ENCODE measurements at places on chromosomes 3 and 15. TPM values are rescaled to one million over a fixed set of nuclear protein-coding genes. Genes with fewer than 3 reads are reported as not detected.

Gene TGM4
- total RNA-seq, result not detected

Gene ITPKA
- 1.7 TPM for total RNA-seq

Gene MESP2
- 0.25 TPM for total RNA-seq

Gene GOLGA8G
- not detected for total RNA-seq

Gene KNL1
- 10.8 TPM for total RNA-seq

Gene CYP8B1
- total RNA-seq, result not detected

Gene ADAMTS17
- total RNA-seq, result 15.2 TPM

Gene SEMA3F
- total RNA-seq, result 8.7 TPM

Gene SPATA12
- total RNA-seq, result under 0.01 TPM

Gene DAPK2
- 2.4 TPM for total RNA-seq

Gene ADCY5
- total RNA-seq, result 0.13 TPM

Gene GCSAM
- total RNA-seq, result not detected

Gene THSD4
- total RNA-seq, result 21.9 TPM

Gene DLL4
- 1.5 TPM for total RNA-seq
